ENCODE measurements at places on chromosomes 3 and 15. TPM values are rescaled to one million over a fixed set of nuclear protein-coding genes. Genes with fewer than 3 reads are reported as not detected.

MAGEF1 gene
- total RNA-seq: 20.9 TPM

MKRN3 gene
- total RNA-seq: 3.0 TPM

CFAP20DC gene
- 6.8 TPM for total RNA-seq

SERPINI2 gene
- not detected for total RNA-seq

CCRL2 gene
- 0.29 TPM for total RNA-seq

CAPN3 gene
- 2.8 TPM for total RNA-seq

ADAMTS9 gene
- 1.5 TPM for total RNA-seq

SLC2A2 gene
- total RNA-seq: not detected

PPP1R14D gene
- not detected for total RNA-seq

P2RY13 gene
- not detected for total RNA-seq

MAP2K1 gene
- total RNA-seq: 25.9 TPM

ALDH1A2 gene
- total RNA-seq: 2.3 TPM

LRRN1 gene
- total RNA-seq: under 0.01 TPM

ECE2 gene
- under 0.01 TPM for total RNA-seq

WNT7A gene
- not detected for total RNA-seq

PP2D1 gene
- total RNA-seq: not detected

OR5H2 gene
- not detected for total RNA-seq

Data from smooth muscle cell of trachea (primary cell).